ENCODE measurements at places on chromosomes 1 and 21. TPM values are rescaled to one million over a fixed set of nuclear protein-coding genes. Genes with fewer than 3 reads are reported as not detected.

The OR2T33 gene
- total RNA-seq: not detected

The NES gene
- total RNA-seq: 142 TPM

The SELP gene
- total RNA-seq: 14.2 TPM

The IL12RB2 gene
- 1.1 TPM for total RNA-seq

The FAM167B gene
- 8.6 TPM for total RNA-seq

The HYI gene
- total RNA-seq: 27.6 TPM

The GUCA2A gene
- not detected for total RNA-seq

The ELAVL4 gene
- total RNA-seq: not detected

The LCE3D gene
- not detected for total RNA-seq

The CFHR2 gene
- total RNA-seq: not detected

The EPHB2 gene
- total RNA-seq: 17.4 TPM

The SSR2 gene
- 173 TPM for total RNA-seq

The S100A3 gene
- total RNA-seq: 8.3 TPM

The SON gene
- total RNA-seq: 220 TPM

The PTGS2 gene
- 9.3 TPM for total RNA-seq

Measured in posterior vena cava (tissue), 2 donors.